ENCODE measurements at places on chromosomes 7 and 10.

GRCh38 chr7:107857541-107857912, 33.5 kb upstream of the DLD start:
- DNase-seq, result no peak

DNA sequence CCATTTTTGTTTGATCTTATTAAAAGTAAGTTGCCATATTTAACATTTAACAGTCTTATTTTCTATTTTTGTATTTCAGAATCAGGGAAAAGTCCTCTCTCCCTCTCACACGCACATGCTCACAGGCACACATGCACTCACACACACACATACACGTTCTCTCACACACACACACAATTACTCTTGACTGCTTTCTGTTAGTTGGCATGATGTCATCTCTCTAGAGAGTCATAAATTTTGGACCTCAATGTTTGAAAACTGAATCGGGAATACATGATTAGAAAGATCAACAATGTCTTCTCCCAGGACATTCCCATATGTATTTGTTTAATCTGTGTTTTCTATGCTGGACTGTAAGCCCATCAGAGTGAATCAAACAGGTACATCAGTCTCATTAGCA, 165.7 kb upstream of the AHR start:
- DNase-seq, result no peak

DNA sequence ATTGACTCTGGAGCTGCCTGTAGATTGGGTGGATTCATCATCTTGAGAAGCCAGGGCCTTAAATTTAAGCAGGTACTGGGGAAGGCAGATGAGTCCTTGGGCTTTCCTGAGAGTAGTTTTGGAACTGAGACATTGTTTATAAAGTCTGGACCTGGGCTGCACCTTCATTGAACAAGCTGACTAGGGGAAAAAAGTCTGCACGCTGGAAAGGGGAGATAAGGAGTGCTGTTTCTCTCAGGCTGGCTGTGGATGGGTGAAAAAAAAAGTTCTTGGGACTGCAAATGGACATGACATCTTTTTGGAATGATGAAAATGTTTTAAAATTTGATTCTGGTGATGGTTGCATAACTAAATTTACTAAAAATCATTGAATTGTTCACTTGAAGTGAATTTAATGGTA, 12.0 kb downstream of the SEC24C start:
- no peak for DNase-seq

DNA sequence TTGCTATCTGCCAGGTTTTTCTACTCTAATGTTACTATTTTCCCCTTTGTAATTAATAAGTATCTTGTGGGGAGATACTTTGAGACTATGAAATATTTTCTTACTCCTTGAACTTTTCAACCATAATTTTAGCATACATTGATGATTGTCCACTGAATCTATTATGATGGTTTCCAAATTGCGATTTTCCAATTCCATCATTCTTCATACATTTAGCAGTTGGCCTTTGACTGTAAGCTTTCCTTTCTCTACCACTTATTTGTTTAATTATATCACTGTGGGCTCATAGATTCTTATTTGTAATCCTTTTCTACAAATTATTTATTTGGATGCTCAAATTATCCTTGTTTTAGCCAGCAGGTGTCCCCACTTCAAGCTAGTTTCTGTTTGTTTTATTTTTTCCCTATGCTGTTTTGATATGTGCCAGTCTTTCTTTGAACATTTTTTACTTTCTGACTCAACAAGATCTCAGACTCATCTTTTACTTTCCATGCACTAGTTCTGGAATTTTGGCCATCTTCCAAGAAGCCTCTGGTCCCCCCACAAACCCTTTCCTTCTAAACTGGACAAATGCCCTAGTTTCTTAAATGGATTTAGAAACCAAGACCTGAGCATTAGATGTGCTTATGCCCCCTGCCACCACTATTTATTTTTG, 11.4 kb upstream of the MRPS16 start:
- no peak for DNase-seq

DNA sequence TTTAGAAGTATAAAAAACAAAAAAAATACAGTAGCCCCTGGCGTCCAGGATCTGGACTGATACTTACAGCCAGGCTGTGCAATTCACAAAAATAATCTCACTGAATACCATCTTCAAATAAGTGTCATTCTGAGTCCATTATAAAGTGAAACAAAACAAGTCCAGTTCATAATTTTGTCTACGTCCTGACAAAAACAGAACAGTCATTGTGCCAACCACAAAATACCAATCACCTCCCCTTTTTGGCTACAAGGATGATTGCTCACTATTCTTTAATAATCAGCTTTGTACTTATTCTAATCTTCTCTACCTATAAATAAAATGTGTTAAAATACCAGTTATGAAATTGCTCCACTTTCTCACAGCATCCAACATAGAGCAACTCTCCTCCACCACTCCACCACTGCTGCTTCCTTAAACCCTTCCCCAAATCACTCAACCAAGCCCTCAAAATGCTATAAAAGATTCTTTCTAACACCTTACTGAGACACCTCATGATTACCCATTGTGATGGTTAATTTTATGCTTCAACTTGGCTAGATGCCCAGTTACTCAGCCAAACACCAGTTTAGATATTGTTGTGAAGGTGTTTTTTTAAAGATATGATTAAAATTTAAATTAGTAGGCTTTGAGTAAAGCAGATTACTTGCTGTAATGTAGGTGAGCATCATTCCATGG, 479.8 kb upstream of the SEMA3A start:
- DNase-seq, result no peak

DNA sequence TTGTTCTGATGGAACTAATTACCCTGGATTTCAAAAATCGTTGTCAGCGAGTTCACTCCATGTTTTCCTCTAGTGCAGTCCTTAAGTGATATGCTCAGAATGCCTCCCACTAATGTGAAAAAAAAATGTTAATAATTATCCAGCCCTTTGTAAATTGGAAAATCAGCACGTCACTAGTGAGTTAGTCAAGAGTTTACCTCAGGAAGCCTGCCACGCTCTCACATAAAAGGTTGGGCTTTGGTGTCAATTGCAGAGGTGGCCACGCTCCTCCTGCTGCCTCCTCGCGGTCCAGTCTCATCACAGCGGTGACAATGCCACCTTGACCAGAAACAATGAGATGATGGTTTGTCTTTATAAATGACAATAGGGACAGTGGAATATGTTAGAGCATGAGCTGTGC, 22.5 kb downstream of the UPP1 start:
- no peak for DNase-seq

DNA sequence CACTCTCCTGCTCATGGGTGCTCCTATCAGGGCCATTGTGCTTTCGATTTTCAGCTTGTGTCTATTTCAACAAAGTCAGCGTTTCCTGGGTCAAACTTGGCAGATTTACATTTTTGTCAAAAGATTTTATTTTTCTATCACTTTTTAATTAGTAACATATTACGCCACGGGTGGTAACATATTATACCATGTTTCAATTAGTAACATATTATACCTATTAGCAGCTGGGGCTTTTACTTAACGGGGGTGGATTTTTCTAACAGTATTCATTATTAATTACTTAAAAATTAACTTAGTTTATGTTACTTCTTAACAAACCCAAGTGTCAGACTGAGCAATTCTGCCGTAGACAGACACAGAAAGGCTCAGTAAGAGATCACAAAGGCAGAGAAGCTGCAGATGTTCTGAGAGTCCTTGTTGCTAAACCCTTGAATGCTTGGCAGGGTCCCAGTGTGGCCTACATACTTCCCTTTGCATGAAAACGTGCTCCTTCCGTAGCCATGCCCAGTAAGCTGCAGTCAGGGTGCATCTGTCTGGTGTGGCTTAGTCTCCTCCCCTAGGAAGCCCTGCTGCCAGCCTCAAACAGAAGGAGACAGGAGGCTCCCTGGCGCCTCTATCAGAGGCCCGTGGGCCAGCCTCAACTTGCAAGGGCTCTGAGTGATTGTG, 263.1 kb upstream of the CXCL12 start:
- no peak for DNase-seq

DNA sequence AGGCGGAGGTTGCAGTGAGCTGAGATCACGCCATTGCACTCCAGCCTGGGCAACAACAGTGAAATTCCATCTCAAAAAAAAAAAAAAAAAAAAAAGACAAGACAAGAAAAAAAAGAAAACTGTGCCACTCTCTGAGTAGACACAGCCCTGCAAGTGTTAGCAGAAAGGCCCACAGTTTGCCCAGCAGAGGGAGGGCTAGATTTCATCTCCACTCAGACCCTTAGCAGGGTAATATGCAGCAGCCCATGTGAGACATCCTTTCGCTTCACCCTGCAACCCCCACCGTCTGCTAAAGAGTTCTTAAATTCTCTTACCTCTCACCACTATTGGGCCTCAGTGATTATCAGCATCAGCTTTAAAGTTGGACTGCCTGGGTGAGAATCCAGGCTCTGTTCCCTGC, 38.2 kb downstream of the CTNNA3 start:
- DNase-seq, result no peak

DNA sequence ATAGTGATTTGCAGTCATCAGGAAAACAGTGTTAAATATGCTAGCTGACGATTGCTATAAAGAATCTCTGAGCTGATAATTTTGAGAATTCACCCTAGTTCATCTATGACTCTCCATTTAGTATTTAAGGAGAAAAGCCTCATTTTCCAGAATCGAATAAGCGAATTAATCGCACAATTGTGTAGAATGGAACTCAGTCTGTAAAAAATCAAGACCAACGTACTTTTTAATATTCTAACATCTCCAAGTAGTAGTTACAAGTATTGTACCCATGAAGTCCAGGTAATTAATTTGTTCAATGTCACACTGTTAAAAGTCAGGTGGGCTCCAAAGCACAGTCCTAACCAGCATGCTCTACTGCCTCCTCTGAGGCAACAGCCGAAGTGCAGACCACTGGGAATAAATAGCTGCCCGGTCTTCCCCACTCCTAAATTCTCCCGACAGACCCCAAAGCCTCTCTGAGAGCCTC, 380 bp upstream of the AGBL3 start:
- no peak for DNase-seq

GRCh38 chr7:8991159-8991558, 557.8 kb downstream of the NXPH1 start:
- no peak for DNase-seq
